ENCODE measurements at places on chromosomes 2 and 18.
A peak's percentile ranks its signal among the peaks of the same experiment; 100 is the strongest.

DNA sequence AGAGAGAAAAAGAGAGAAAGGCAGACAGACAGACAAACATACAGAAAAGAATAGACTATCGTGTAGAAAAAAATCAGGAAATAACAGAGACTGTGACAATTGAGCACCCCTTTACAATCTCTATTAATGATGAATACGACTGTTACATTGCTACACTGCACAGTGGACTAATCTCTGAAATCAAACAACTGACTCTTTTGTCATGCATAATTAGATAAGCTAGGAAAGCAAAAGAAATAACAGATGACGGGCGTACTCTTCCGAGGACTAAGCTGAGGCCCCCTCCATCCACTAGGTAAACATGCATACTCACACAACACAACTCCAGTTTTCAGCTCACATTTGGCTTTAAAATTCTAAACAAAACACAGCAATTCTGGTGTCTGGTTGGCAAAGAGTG lies 267.0 kb downstream of the NOL4 start:
- DNase-seq, result no peak

DNA sequence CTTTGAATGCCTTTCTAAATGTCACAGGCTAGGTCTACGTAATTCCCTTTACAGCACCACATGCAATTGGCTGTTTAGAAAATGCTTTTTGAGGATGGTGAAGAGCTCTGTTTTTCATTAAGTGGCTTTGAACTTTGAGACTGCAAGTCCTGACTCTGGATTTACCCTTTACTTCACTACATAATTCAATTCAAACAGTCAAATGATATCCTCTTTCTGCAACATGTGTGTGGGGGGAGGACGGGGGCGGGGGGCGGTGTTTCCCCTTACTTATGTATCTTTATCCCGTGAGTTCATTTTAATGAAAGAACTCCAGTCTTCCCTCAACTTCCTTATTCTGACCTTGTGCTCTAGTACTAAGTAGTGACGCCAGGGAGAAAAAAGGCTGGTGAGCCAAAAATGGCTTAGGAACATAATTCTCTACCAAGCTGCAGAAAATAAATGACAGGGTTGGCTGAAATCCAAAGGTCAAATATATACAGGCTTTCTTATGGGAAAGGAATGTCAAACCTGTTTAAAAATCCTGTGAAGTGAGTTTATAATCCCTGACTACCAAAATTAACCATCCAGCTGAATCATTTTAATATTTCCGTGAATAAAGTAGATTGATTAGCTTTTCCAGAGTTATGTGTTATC lies 119.6 kb downstream of the SLC8A1 start:
- no peak for DNase-seq

GRCh38 chr18:73973972-73974371 lies 173.7 kb downstream of the FBXO15 start:
- DNase-seq, result no peak

GRCh38 chr18:66727991-66728390 lies 124.1 kb upstream of the CDH19 start:
- DNase-seq, result no peak

- DNase-seq, result no peak
These were observed 34.7 kb downstream of the C2orf74 start for GRCh38 chr2:61196671-61197070.

GRCh38 chr18:58462975-58463374 lies 165.9 kb downstream of the ALPK2 start:
- no peak for DNase-seq

GRCh38 chr2:11562011-11562410 lies 28.2 kb downstream of the GREB1 start:
- DNase-seq, result no peak

DNA sequence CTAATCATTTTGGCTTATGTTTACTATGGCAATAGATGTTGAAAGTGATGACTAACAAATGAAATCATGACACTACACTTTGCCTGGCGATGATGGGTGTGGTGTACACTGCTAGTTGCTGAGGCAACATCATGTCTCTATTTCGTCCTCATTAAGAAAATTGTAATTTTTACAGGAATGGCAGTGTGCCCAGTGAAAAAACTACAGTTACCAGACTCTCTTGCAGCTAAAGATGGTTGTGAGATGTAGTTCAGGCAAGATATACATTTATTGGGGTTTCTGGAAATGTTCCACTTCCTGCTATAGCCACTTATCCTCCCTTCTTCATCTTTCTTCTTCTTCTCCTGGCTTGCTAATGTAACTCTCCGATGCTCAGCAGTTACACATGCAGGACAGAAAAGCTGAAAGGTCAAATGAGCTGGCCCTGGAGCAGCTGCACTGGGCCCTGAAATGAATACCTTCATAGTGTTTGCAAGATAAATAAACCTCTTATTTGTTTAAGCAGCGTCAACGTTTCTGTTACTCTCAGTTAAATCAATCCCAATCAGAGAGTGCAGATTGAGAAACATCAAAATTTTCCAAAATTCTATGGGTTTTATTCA lies 46.0 kb downstream of the SOCS6 start:
- DNase-seq, result no peak

GRCh38 chr2:99743146-99743545 lies 253.3 kb upstream of the REV1 start:
- no peak for DNase-seq

GRCh38 chr2:144477281-144477956 lies 42.5 kb downstream of the ZEB2 start:
- DNase-seq, result no peak

GRCh38 chr2:238875471-238876231 lies 27.8 kb downstream of the TWIST2 start:
- DNase-seq, result no peak

DNA sequence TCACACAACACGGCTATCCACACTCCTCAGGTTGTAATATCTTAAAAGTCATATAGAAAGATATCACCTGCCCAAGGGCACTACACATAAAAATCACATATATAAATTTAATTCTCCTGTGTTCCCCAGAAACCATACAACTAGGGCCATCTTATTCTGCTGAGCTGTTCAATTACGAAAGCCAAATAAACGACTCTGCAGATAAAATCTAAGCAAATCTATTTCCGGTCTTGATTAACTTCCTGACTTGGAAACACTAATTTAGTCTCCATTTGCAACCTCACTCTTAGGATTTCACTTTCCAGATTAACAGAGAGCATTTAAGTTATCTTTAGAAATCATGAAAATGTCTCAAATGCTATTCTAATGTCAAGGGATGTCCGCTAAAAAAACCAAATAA lies 23.9 kb upstream of the STK17B start:
- DNase-seq, result no peak

DNA sequence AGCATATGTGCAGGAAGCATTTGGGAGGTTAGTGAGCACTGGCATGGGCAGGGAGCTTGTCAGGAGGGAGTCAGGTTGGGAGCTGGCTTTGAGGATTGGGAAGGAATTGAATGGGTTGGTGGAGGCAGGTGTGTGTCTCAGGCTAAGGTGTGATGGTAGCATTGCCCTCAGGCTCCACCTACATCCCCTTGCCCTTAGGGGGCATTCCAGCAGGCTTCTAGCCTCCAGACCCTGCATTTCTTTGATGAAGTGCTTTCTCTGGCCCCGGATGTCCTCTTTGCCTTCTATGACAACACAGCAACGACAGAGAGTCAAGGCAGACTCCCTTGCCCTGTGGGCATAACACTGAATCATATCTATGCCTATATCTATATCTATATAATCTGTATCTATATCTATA lies 13.5 kb downstream of the RHBDD1 start:
- no peak for DNase-seq

DNA sequence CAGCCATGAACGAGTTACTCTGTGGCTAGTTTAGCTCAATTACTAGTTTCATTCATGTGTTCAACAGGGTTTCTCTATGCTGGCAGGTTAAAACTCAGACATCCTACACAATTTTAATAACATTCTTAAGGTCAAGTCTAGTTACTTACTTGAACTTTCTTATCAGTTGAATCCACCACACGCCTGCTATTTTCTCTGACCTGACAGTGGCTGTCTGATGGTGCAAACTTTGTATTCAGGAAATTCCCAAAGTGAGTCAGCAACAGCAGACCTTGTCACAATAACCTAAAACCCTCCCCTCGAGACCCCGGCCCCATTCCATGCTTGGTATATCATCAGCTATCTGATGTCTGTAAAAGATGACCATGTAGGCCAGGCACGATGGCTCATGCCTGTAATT lies 20.8 kb upstream of the CIDEA start:
- DNase-seq, result no peak

DNA sequence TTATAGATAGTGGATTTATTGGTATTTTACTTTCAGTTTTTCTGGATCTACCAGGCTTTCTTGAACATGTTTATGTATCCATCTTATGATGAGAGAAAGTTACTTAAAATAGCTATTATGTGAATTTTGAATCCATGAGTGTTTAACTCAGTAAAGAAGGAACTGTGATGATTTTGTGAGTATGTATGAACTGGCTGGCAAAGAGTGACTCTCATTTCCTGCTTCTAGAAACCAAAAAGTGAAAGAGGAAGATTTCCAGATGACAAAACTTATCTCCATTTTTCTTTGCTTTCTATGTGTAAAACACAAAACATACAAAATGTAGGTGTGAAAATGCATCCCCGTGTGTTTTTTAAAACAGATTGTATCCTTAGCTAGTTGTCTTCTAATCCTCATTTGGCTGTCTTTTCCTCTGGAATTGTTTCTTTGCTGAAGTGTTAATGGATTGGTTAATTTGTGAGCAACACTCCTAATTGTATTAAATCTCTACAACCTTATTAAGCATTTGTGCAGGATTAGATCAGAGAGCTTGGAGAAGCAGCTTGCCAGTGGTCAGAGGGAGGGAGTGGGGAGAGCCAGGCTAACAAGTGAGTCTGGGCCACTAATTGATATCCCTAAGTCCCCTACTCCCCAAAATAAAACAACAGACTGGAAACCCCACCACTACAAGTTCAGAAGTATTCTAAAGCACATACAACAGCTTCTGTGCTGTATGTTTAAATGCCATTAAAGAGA lies 23.9 kb downstream of the PTPRM start:
- DNase-seq, result no peak

GRCh38 chr2:229133155-229133772 lies 137.8 kb downstream of the PID1 start:
- peak; percentile 50 for DNase-seq

- peak; percentile 32 for DNase-seq
These were observed 25.4 kb downstream of the POLR1A start for GRCh38 chr2:86079981-86080911.

DNA sequence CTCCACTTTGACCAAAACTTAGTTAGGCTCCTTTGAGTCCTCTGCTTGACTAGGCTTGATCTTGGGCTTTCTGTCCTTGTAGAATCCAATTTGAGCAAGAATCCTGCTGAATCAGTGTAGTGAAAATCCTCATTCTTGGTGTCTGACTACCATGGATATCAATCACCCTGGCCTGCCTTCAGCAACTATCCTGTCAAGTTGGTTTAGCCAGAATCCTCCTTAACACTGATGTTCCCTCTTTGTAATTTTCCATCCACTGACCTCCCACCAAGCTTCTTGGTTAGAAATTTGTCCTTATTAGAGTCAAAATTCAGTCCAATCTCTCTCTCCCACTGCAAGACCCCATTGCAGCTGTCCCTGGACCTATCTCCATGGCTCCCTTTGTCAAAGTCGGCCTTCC lies 494 bp upstream of the RBM45 start:
- DNase-seq, result no peak

DNA sequence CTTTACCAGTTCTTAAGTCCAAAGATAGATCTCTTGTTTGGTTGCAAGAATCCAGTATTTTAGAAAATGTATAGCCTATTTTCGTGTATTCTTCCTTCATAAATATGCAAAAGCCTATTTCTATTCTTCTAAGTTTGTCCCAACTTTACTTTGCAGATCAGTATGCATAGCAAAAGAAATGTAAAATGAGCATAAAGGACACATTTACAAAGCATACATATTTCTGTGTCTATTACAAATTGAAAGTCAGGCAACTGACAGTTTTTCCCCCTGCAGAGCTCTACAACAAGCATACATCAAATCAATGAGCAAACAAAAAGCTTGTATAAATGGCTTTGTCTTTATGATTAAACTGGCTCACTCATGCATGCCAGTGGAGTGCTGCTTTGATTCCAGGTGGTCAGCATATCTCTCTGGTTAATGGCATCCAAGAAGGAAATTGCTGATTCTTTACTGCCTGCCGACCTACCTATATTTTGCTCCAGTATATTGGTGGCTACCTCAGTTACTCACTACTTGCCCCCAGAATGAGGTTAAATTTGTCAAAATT lies 10.0 kb upstream of the VPS54 start:
- no peak for DNase-seq

Data from RKO (cell line).